ENCODE measurements at places on chromosomes 12 and 14.

GRCh38 chr14:61510736-61511557, 184.4 kb upstream of the HIF1A start:
- DNase-seq: no peak

GRCh38 chr12:116280595-116281290, 3.2 kb upstream of the MED13L start:
- DNase-seq: no peak

DNA sequence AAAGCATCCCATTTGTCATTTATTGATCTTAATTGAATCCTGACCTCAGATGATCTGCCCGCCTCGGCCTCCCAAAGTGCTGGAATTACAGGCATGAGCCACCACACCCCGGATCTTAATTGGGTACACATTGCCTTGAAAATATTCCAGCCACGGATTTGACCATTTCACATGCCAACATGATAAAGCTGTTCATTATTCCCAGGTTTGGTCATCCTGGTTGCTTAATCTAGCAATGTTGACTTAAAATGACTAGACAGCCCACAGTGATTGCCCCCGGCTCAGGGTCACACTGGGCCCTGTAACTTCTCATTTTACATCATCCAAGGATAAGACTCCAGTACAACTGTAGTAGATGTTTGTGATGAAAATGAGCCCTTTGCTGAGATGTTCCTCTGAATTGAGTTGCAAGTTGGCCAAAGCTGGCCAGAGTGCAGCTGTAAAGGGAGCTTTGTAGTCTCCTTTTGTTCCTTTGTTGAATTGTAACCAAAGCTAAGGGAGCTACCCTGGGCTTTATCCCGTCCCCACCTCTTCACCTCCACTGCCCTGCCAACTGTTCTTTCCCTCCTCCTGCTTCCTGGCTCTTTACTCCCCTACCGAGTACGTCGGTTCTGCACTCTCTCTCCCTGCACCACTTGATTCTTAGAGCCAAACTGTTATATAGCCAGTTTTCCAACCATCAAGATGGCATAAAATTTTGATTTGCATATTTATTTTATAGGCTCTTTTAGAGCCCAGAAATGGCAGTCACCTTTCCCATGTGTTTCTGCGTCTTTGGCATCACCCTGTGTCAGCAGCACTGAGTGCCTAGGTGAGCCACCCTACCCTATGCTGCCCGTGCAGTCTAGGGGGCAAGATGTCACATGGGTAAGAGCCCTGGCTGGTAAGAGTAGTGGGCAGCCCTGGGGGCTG, 141.3 kb upstream of the HIF1A start:
- no peak for DNase-seq

GRCh38 chr14:89723930-89724627, 230.5 kb downstream of the EFCAB11 start:
- no peak for DNase-seq

GRCh38 chr12:100403446-100403845, 46.6 kb downstream of the SLC17A8 start:
- no peak for DNase-seq

DNA sequence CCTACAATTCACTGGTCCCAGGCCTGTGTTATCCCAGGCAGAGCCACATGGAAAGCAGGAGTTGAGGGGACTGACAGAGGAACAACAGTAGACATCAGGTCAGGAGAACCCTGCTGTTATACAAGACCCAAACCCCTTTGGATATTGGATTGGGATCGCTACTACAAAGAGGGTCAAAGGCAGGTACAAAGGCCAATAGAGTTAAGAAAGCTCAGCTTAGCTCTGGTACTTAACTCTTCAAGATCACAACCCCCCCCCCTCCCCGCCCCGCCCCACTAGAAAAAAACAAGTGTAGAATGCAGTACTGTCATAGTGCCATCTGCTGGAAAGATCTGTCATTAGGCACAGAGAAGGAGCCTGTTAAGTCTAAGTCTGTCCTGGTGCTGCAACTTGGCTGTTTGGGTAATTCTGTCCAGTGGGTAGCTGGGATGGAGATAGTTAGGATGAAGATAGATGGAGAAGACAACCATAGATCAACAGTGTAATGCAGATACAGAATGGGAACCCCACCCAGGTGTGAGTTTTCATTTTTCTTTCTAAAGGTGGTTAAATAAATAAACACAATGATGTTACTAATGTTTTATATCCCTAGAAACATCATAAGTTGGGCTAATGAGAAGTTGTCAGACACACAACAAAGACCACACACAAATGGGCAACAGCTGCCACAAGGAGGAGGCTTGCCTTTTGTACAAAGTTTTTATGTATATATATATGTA, 17.2 kb downstream of the REM2 start:
- no peak for DNase-seq

DNA sequence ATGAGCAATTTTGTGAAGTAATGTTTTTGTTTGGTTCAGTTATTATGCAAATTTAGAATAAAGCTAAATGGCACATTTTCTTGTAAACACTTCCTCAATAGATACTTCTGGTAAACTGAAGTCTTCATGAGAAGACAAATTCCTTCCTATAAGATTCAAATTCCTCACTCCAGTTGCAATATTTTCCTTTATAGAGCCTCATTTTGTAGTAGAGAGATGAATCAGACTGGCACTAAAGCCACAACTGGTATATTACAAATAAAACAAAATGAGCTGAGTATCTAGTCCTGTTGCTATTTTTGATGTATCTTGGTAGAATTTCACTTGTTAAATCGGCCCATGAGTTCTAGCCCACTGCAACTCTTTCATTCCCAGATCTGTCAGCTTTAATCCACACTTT, 5.5 kb downstream of the LGR5 start:
- DNase-seq: no peak

DNA sequence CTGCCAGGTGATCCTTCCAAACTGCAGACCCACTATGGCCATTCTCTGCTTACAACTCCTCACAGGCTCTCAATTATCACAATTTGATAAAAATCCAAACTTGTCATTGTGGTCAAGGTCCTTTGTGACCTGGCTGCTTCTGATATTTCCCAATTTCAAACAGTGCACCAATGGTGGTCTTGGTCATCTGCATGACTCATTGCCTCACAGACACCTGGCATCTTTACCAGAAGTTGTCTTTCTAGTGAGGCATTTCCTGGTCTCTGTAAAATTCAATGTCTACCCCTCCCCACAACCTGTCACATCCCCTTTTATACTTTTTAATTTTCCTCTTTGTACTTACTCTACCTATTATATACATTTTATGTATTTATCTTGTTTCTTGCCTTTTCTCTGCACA, 17.8 kb upstream of the PAPOLA start:
- no peak for DNase-seq

GRCh38 chr12:85301051-85301450, 21.0 kb downstream of the ALX1 start:
- DNase-seq: no peak

- DNase-seq: no peak
These were observed 97.9 kb upstream of the GARIN6 start for GRCh38 chr12:99549651-99550050.

GRCh38 chr14:45673420-45673819, 420.4 kb upstream of the MIS18BP1 start:
- DNase-seq: no peak

GRCh38 chr14:91872517-91873470, 5.5 kb upstream of the TC2N start:
- DNase-seq: no peak

- DNase-seq: no peak
These were observed 20.5 kb downstream of the CINP start for GRCh38 chr14:102342238-102342637.

GRCh38 chr12:98909746-98910145, 264.7 kb downstream of the APAF1 start:
- DNase-seq: no peak

- DNase-seq: no peak
These were observed 23.3 kb downstream of the TMED8 start for GRCh38 chr14:77353469-77354141.

DNA sequence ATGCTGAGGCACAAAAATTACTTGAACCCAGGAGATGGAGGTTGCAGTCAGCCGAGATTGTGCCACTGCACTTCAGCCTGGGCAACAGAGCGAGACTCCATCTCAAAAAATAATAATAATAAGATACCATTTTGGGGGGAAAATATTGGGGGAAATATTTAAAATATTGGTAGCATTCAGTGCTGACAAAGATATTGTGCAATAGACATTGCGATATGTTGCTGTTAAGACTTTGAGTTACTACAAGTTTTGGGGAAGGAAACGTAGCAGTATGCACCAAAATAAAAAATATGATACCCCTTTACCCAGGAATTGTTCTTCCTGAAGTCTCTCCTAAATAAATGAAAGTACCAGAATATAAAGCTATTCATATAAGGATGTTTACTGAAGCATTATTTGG, 37.7 kb upstream of the MYBPC1 start:
- no peak for DNase-seq

DNA sequence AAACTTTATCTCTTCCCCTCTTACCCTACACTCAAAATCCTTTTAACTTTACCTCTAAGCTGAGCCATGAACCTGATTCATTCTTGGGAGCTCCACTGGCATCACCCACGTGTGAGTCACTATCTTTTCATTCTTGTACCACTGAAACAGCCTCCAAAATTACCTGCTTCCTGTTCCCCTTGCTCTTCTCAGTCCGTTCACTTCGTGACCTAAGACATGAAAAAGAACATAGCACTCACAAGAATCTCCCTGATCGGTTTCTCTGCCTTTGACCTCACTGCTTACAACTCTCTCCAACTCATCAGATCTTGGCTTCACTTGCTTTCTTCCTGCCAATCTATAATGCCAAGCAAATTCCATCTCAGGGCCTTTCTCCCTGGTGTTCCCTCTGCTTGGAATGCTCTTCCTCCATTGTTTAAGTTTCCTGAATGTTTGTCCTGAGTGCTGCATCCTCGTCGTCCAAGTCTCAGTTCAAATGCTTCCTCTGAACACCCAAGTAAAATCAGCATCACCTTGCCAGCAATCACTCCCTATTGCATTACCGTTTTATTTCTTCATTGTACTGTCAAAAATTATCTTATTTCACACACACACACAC, 9.2 kb downstream of the GLIPR1 start:
- DNase-seq: no peak

DNA sequence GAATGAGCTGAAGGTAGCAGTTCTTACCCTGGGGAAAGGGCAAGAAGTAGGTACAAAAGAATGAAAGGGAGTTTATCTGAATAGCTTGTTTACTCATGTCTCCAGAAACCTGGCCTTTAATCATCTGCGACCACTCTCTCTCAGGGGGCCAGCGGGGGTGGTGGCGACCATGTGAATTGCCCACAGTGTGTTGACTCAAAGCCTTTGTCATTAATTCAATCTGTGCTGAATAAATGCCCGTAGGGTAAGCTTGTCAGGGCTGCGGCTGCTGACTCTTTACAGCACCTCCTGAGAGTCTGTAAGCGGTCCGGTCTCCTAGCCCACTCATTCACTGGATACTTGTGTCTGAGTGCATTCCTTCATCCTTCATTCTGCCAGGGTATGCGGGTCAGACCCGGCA, 874.4 kb downstream of the SLC6A15 start:
- DNase-seq: no peak

Data from left renal pelvis (tissue), 4 donors.